NCI-H510A treated with DMSO at 0.1 percent for 48 hours (cell line): ENCODE measurements at places on chromosomes 11 and 22.

GRCh38 chr11:43934601-43935423 lies 7.6 kb upstream of the C11orf96 start:
- no peak for DNase-seq

GRCh38 chr11:118856314-118856713 lies 27.4 kb upstream of the CXCR5 start:
- no peak for DNase-seq

DNA sequence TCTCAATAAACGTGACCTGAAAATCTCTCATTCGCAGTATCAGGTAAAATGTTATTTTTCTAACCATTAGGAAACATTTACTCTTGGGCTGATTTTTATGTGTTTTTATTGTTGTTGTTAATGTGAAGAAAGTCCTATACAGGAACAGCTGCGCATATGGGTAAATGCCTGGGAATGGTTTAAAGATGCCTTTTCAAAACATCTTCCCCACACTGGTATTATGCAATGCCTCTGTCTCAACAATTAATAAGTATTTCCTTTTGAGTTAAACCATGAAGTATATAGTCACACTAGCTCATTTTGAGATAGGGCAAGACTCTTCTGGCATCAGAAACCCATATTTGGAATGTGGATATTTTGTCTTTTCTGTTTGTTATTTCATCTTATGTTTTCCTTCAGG lies 13.7 kb upstream of the LIN7C start:
- DNase-seq = no peak

DNA sequence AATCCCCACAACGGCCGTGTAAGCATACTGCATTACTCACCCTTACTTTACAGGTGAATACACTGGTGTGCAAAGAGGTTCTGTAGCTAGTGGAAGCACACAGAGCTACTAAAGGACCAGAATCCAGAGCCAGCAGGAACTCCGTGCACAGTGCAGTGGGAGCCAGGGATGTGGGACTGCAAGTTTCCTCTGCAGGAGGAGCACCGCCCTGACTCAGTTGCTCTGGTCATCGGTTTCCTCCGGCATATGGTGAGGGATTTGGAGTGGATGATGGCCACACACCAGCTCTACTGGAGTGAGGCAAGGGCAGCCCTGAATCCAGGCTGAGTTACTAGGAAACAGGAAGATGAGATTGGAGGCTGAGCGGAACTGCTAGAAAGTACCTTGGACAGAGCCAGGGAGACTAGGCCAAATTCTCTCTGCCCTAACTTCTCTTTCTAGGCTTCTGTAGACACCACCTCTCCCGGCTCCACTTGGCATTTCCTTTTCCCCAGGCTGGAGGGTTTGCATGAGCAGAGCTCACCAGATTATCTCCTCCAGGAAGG lies 18.2 kb upstream of the C22orf42 start:
- DNase-seq = no peak

DNA sequence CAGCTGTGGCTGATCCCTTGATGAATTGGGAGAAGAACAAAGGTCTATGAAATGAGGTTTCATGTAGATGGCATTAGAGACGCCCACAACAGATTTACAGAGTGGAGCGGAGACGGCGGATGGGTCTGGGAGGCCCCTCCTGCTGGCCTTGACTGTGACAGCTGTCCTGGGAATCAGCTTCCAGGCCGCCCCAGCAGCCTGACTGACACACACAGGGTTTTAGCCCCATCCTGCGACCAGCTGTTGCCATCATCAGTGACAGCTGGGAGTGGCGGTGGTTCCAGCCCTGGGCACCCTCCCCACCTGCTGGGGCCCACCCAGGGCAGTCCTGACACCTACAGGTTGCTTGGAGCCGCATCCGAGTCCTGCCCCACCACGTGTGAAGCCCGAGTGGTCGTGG lies 64.0 kb upstream of the PPP6R3 start:
- DNase-seq = no peak

DNA sequence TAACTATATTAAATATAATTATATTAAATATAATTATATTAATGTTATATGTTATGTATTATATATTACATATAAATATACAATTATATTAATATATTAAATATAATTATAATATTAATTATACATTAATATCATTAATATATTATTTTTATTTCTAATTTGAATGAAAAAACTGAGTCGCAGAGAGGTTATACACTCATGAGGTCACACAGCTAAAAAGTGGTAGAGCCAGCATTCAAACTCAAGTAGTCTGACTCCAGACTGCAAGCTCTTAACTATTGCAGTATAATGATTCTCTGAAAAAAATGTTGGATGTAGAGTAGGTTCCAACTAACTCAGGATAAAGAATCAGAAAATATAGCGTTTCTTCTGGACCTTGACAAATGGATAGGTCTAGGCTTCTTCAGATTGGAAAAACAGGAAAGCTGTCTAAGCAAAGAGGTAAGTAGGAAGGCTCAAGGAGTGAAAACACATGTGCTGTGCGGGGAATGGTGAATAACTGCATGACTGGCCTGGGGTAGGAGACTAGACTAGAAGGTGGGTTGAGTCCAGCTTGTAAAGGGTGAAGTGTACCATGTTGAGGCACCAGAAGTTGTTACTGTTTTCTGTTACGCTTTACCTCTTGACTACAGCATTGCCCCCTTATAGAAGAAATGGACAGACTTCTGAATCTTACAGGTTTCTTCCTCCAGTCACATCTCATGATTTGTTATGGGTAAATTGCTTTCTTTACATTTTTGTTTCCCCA lies 80.3 kb downstream of the TRIM44 start:
- no peak for DNase-seq

GRCh38 chr11:38131535-38131934 lies 1533.5 kb upstream of the RAG2 start:
- DNase-seq = no peak

- peak; percentile 48 for DNase-seq
Measured at GRCh38 chr11:32809313-32809712, 14.9 kb upstream of the CCDC73 start.

GRCh38 chr22:31250740-31251600 lies 38.9 kb downstream of the LIMK2 start:
- no peak for DNase-seq

- DNase-seq = no peak
Measured at GRCh38 chr11:45147891-45148675, 1.6 kb downstream of the PRDM11 start.

DNA sequence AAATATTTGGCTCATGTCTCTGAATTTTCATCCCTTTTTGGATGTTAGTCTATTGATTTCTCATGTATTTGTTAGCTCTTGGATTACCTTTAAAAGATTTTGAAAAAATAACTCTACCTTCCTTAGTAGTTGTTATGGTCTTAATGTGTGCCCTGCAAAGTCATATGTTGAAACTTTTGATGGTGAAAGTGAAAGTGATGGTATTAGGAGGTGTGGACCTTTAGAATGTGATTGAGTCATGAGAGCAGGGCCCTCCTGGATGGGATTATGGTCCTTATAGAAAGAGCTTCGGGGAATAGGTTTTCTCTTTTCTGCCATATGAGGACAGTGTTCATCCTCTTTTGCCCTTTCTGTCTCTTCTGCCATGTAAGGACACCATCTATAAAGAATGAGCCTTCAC lies 33.6 kb upstream of the MPPED2 start:
- DNase-seq = no peak

DNA sequence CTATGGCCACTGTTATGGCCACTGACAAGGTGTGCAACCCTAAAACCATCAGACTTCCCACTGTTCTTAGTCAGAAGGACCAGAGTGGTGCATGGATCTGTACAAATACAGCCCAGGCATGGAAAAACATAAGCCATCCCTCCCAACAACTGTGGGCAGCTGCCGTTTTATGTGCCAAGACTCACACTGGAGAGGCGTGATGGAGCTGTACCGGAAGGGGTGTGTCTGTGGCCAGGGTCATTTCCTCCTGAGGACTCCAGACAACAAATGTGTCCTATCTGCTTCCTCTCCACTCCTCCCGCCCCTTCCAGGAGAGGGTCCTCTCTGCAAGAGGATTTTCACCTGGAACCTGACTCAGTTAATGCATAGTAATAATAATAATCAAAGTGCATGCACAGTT lies 29.5 kb downstream of the KCNJ1 start:
- DNase-seq = no peak

GRCh38 chr11:113338730-113339129 lies 24.3 kb downstream of the TTC12 start:
- DNase-seq = peak; percentile 22

DNA sequence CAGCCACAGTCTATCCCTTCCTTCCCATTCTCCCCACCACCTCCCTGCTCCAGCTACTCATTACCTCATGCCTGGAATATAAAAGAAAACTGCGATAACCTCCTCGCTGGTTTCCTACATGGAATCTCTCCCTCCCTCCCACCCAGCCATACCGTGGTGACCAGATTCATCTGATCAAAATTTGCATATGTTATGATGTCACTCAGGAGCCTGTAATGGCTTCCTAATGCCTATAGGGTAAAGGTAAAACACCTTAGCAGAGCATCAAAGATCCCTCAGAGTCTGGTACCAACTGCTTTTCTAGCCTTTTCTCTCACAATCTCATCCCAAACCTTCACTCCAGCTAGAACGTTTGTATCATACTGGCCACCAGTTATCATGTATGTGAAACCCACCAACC lies 19.6 kb downstream of the RTN4RL2 start:
- DNase-seq = no peak

DNA sequence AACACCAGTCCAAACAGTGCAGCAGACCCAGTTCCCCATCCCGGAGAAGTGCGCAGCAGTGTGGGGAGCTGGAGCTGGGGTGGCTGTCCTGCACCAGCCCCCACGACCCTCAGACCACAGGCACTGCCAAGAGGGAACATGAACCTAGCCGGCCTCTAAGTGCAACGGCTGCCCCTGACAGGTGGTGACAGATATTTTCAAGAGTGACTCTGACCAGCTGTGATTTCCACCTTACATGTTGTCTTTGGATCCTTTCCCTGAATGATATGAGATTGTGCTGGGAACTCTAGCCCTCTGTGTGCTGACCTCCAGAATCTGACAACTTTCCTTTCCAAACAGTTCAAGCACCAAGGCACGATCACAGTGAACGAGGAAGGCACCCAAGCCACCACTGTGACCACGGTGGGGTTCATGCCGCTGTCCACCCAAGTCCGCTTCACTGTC lies 12.6 kb downstream of the SERPIND1 start:
- DNase-seq = no peak

- DNase-seq = no peak
Measured at GRCh38 chr11:10320736-10321465, 16.0 kb downstream of the ADM start.

DNA sequence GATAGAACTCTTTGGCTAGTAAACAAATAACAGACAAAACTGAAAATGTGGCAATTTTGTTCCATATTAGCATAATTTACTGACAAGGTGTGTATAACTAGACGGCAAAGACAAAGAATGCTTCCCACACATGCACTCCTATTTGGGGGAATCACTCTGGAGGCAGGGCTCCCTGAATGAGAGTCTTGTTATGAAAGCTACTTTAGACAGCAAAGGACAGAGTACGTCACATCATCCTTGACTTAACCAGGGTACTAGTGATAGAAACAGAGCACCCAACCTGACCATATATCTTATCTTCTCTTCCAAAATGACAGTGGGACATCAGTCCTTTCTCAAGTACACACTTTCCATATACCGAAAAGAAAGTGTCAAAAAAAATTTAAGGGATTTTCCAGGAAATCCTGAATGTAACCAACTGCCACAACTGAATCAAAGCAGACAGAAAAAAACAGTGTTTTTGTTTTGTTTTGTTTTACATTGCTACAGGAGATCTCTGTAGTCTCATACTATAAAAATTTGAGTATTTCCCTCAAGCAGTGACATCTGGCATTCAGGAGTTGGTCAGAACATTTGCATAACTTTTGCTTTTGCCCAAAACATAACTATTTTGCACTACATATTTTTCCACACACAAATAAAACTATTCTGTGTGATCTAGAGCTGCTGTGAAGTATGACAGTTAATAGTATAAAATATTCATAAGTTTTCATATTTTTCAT lies 98.9 kb downstream of the ARHGAP20 start:
- no peak for DNase-seq

DNA sequence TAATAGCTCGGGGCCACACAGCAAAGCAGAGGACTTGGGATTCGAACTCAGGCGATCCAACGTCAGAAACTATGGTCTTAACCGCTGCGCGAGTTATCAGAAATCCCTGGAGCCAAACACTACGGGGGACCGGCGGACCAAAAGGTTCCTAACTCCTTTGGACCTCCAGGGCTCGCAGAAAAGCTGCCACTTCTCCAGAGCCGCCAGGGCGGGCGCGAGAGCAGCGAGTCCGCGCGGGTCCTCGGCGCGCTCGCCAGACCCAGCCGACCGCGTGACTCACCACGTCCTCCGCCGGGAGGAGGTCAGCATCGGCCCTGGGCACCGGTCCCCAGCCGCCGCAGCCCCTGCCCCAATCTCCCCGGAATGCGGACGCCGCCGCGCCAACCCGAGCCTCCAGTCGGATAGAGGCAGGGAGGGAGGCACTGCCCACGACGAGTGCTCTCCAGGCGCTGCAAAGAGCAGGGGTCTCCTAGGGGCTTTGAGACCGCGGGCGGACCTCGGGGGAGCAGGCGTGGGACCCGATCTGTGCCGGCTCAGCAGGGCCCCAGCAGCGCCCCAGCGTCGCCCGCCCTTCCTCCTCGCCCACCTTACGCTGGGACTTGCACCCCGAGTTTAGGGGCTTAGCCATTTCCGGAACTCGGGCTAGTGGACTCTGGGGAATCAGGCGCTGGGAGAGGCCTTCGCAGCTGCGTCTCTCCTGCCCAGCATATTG lies 6.2 kb upstream of the ALX4 start:
- DNase-seq = no peak

GRCh38 chr22:49543876-49544275 lies 283.8 kb downstream of the BRD1 start:
- no peak for DNase-seq

DNA sequence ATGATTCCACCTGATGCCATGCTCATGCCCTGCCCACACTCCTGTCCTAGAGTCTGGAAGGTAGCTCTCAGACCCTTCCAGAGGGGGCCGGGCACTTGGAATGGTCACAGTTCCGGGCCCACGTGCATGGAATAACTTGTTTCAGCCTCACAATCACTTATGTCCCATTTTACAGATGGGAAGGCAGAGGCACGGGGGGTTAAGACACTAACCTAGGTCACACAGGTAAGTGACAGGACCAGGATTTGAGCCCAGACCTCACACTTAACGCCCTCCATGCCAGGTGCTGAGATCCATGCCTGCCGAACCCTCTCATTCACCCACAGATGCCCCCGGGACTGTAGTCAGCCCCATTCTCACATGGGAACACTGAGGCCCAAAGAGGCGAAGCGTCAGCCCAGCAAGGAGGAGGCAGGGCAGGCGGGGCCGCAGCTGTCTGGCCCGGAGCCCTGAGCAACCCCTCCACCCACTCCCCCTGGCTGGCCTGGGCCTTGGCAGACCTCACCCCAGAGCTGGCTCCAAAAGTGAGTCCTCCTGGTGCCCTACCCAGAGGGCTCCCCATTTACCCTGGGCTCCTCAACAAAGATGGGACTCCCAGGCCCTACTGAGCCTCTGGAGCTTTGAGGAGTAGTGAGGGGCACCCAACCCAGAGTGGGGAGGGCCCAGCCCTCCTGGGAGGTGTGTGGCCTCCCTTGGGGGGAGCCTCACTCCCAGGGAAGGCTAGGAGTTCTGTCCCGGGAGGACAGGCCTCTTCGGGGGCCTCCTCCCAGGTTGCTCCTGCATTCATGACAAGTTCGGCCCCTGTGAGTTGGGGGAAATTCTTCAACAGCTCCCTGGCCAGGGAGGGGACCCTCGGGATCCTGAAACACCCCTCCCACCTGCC lies 2.4 kb upstream of the ALDH3B1 start:
- DNase-seq = no peak
